Tibial nerve (tissue), 4 donors: ENCODE measurements at places on chromosomes 2 and 18. TPM values are rescaled to one million over a fixed set of nuclear protein-coding genes. Genes with fewer than 3 reads are reported as not detected.

The CPO gene
- total RNA-seq: not detected

The MAP3K20 gene
- 21.9 TPM for total RNA-seq

The NEU4 gene
- total RNA-seq: 1.6 TPM

The LDLRAD4 gene
- total RNA-seq: 26.8 TPM

The CCL20 gene
- total RNA-seq: not detected

The SYT4 gene
- total RNA-seq: not detected

The KRTCAP3 gene
- 3.6 TPM for total RNA-seq

The LYG2 gene
- not detected for total RNA-seq

The RETREG2 gene
- 54.6 TPM for total RNA-seq

GRCh38 chr2:219272995-219273394, 6.2 kb upstream of the DNAJB2 start:
- H3K27ac ChIP-seq: no peak overlapping the region
- H3K36me3 ChIP-seq: no peaks in the 10 kb centered on the region
- H3K4me1 ChIP-seq: peaks cover 2% of the 10 kb centered on the region
- no peaks in the 10 kb centered on the region for H3K27me3 ChIP-seq

GRCh38 chr18:11653521-11653920, 35.5 kb upstream of the GNAL start:
- H3K27me3 ChIP-seq: no peaks in the 10 kb centered on the region
- H3K27ac ChIP-seq: no peak overlapping the region

- H3K4me1 ChIP-seq: no peaks in the 10 kb centered on the region
- no peaks in the 10 kb centered on the region for H3K27me3 ChIP-seq
- no peak overlapping the region for H3K27ac ChIP-seq
- DNase-seq: no peak
- no peak overlapping the region for H3K4me3 ChIP-seq
These were observed 66.0 kb upstream of the FAM136A start for GRCh38 chr2:70367722-70368323.

GRCh38 chr2:8496079-8496478, 185.8 kb upstream of the ID2 start:
- DNase-seq: no peak
- H3K4me1 ChIP-seq: no peaks in the 10 kb centered on the region
- H3K36me3 ChIP-seq: no peaks in the 10 kb centered on the region

GRCh38 chr2:172673056-172673683, 62.5 kb upstream of the RAPGEF4 start:
- H3K36me3 ChIP-seq: no peaks in the 10 kb centered on the region
- H3K27me3 ChIP-seq: no peaks in the 10 kb centered on the region
- DNase-seq: no peak
- no peaks in the 10 kb centered on the region for H3K4me1 ChIP-seq

DNA sequence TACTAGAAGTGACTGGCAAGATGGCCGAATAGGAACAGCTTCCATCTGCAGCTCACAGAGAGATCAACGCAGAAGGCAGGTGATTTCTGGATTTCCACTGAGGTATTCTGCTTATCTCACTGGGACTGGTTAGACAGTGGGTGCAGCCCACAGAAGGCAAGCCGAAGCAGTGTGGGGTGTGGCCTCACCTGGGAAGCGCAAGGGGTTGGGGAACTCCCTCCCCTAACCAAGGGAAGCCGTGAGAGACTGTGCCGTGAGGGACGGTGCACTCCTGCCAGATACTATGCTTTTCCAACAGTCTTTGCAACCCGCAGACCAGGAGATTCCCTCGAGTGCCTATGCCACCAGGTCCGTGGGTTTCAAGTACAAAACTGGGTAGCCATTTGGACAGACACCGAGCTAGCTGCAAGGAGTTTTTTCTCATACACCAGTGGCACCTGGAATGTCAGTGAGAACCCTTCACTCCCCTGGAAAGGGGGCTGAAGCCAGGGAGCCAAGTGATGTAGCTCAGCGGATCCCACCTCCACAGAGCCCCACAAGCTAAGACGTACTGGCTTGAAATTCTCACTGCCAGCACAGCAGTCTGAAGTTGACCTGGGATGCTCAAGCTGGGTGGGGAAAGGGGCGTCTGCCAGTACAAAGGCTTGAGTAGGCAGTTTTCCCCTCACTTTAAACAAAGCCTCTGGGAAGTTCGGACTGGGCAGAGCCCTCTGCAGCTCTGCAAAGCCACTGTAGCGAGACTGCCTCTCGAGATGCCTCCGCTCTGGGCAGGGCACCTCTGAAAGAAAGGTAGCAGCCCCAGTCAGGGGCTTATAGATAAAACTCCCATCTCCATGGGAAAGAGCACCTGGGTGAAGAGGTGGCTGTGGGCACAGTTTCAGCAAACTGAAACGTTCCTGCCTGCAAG, 40.1 kb downstream of the PLEK start:
- no peak overlapping the region for H3K4me3 ChIP-seq
- no peak for DNase-seq
- no peaks in the 10 kb centered on the region for H3K4me1 ChIP-seq
- no peaks in the 10 kb centered on the region for H3K27me3 ChIP-seq
- no peaks in the 10 kb centered on the region for H3K36me3 ChIP-seq
- no peak overlapping the region for H3K27ac ChIP-seq

GRCh38 chr2:68453761-68454360, 13.2 kb downstream of the FBXO48 start:
- no peak for DNase-seq
- H3K4me1 ChIP-seq: no peaks in the 10 kb centered on the region
- no peaks in the 10 kb centered on the region for H3K36me3 ChIP-seq
- no peak overlapping the region for H3K4me3 ChIP-seq

DNA sequence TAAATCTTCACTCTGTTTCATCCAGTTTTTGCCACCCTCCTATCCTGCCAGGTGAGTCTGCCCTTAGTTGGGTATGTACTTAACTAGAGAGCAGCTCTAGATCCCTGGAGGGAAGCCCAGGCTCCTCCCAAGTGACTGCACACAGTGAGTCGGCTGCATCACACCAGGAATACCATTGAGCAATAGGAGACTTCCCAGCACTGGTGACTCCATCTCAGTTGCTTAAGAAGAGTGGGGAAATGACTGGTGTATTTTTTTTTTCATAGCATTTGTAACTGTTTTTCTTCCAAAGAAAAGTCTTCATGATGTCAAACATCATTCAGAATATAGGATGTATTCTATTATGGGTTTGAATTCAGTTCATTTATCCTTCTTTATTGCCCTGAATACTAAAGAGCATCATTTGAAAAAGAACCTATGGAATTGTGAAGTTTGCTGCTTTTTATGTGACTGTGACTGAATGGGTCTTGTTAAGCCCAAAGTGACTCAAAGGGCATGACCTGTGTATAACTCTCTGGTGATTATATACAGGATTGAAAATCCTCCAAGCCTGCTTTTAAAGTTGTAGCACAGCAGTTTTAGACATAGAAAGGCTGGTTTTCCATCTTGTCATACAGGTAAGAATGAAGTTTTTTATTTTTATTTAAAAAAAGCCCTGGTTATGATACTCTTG, 84.3 kb downstream of the MAP3K20 start:
- no peaks in the 10 kb centered on the region for H3K36me3 ChIP-seq
- no peak overlapping the region for H3K4me3 ChIP-seq
- DNase-seq: peak; percentile 90

DNA sequence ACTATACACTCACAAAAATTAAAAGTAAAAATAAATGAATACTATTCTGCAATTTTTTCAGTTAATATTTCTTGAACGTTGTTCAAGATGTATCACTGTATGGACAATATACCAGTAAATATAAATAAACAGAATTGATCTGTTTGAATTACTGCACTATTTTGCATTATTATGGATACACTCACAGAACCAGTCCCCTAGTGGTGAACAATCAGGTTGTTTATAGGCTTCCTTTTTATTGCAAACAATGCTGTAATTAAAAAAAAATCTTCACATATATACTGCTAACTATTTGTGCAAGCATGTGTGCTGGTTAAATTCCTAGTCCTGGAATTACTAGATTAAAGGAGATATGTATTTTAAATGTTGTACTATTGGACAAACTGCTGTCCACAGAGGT, 306.0 kb downstream of the FBXO15 start:
- H3K27me3 ChIP-seq: no peaks in the 10 kb centered on the region
- DNase-seq: no peak
- H3K27ac ChIP-seq: no peak overlapping the region
- no peak overlapping the region for H3K4me3 ChIP-seq

DNA sequence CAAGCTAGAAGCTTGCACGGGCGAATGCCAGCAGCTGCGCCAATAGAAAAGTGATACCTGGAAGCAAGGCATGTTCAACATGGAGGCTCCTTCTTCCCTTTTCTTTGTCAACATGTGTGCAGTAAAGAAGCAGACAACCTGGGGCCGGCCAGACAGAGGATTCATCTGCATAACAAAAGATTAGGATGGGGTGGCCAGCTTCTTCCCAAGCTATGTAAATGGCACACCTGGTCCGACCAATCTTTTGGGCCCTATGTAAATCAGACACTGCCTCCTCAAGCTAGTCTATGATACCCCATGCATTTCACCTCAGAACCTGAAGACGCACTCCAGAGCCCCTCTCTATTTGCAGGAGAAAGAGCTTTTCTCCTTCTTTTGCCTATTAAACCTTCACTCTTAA, 66.4 kb upstream of the TGFA start:
- no peaks in the 10 kb centered on the region for H3K36me3 ChIP-seq
- H3K4me1 ChIP-seq: no peaks in the 10 kb centered on the region
- H3K27ac ChIP-seq: no peak overlapping the region
- H3K4me3 ChIP-seq: no peak overlapping the region

DNA sequence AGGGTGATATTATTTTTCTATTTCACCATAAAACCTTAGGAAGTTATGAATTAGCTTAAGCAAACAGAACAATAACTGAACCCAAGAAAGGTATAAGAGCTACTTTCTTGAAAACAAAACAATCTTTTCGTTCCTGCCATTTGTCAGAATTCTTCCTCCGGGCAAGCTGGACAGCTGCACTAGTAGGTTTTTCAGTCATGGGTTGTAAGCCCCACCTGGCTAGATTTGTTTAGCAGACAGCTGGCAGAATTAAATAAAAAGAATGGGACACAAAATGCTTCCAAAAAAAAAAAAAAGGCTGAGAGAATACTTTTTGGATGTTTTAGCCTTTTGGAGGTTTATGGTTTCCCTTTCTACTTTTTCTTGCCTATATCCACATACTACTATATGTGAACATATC, 694.1 kb downstream of the ARHGAP15 start:
- H3K27me3 ChIP-seq: no peaks in the 10 kb centered on the region
- H3K4me1 ChIP-seq: no peaks in the 10 kb centered on the region

DNA sequence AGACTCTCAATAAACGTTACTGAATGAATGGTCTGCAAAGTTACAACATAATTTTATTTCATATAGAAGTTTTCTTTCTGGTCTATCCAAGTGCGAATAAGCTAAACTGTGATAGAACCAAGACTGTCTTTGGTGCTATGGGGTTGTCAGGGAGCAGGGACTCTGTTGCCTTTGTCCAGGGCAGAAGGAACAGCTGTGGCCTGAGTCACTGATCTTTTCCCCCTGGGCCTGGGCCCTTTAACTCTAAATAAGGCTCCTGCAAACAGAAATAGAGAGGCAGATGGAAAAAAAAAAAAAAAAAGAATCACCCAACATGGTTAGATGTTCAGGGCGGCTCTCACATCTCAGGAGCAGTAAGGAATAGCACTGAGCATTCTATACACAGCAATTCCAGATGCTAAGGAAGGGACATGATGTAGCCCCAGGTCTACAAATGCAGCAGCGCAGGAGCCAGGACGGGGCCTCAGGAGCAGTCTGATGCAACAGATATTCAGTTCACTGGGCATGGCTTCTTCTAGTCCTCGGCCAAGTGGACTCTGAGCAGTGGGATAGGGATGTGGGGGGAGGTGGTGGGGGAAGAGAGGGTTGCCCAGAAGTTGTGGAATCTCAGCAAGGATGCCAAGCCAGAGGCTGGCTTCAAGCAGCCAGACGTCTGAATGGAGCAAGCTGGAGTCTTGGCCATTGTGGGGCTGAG, 247.1 kb upstream of the SIX2 start:
- no peak overlapping the region for H3K4me3 ChIP-seq
- no peak overlapping the region for H3K27ac ChIP-seq
- H3K36me3 ChIP-seq: no peaks in the 10 kb centered on the region
- DNase-seq: no peak
- H3K27me3 ChIP-seq: no peaks in the 10 kb centered on the region

- H3K27me3 ChIP-seq: no peaks in the 10 kb centered on the region
- no peaks in the 10 kb centered on the region for H3K36me3 ChIP-seq
- no peak for DNase-seq
- no peak overlapping the region for H3K4me3 ChIP-seq
- no peak overlapping the region for H3K27ac ChIP-seq
- H3K4me1 ChIP-seq: no peaks in the 10 kb centered on the region
These were observed 303.4 kb upstream of the NRXN1 start for GRCh38 chr2:51335087-51336058.

- peak; percentile 95 for DNase-seq
- peak within 1 kb of the TSS; percentile 99 for H3K4me3 ChIP-seq
- H3K36me3 ChIP-seq: no peaks in the 10 kb centered on the region
- H3K27ac ChIP-seq: peak within 1 kb of the TSS; percentile 97
- no peaks in the 10 kb centered on the region for H3K27me3 ChIP-seq
These were observed at the start of gene SP3 for GRCh38 chr2:173965372-173966025. Gene SP3 (minus strand): TSS chr2:173965373. CDS start chr2:173965171, 202 bp downstream.

- H3K4me1 ChIP-seq: no peaks in the 10 kb centered on the region
- no peak for DNase-seq
- H3K27ac ChIP-seq: no peak overlapping the region
- H3K27me3 ChIP-seq: no peaks in the 10 kb centered on the region
- H3K36me3 ChIP-seq: no peaks in the 10 kb centered on the region
These were observed 118.4 kb downstream of the ALMS1 start for GRCh38 chr2:73503992-73504570.

- peak overlapping the region; percentile 74 for H3K27ac ChIP-seq
- peaks cover 41% of the 10 kb centered on the region for H3K4me1 ChIP-seq
- no peak for DNase-seq
- H3K36me3 ChIP-seq: no peaks in the 10 kb centered on the region
These were observed 999 bp downstream of the INSIG2 start for GRCh38 chr2:118089139-118089800.
